Stimulated activated CD4-positive, alpha-beta T cell treated with anti-CD3 and anti-CD28 coated beads, Interleukin-4, amount 100 ng/mL, for 1 hour (primary cell): ENCODE measurements at places on chromosomes 12 and 14.

GRCh38 chr12:3757261-3757660 lies 4.4 kb upstream of the CRACR2A start:
- DNase-seq, result no peak

DNA sequence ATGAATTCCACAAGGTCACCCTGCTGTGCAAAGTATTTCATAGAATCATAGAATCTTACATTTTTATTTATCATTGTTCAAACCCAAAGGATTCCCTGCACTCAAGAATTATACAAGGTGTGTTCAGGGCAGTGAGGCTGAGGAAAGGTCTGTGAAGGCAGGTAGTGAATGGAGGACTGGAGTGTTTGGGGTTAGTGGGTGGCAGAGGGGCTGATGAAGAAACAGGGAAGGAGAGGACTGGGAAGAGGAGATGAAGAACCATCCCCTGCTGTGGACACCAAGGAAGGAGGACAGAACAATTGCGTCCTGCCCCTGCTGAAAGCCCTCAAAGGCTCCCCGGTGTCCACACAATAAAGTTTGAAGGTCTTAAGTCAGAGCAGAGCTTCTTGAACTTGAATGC lies 10.8 kb upstream of the BCDIN3D start:
- DNase-seq, result no peak

DNA sequence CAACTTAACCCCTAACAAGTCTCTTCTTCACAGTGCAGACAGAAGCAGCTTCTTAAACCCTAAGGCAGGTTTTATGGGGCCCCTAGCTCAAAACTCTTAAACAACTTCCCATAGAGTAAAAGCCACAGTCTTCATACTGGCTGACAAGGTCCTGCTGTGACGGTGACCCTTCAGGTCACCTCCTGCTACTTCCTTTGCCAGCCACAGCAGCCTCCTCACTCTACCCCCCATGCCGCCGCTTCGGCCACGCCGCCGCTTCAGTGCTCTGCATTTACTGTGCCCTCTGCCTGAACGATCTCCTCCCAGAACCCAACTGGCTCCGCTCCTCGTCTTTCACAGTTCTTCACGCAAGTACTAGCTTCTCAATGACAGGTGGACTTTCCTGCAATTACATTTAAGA lies 45.5 kb downstream of the ACADS start:
- DNase-seq, result no peak

DNA sequence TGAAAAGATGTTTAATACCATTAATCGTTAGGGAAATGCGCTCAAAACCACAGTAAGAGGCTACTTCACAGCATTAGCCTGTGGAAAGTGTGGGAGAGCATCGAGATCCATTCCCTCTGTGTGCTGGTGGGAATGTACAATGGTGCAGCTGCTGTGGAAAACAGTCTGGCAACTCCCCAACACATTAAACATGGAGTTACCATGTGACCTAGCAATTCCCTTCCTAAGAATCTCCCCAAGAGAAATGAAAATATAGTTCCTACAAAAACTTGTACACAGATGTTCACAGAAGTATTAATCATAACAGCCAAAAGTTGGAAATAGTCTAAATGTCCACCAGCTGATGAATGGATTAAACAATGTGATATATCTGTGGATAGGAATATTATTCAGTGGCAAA lies 23.8 kb downstream of the MLXIP start:
- DNase-seq, result no peak

DNA sequence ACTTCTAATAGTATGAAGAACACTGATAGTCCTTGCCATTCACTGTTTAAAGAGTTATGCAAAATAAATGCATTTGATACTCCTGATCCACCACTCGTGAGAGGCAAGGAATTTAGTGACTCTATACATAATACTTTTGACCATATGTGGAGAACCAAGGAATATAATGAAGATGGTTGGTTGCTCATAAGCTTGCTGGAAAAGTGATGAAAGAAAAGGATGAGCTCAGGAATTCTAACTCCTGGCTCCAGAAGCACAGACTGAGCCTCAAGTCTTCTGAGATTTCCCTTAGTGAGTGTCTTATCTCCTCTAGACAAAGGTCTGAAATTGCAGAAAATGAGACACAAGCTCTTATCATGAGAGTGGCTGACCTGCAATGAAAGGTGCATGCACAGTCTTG lies 57.1 kb upstream of the KRAS start:
- DNase-seq, result no peak

DNA sequence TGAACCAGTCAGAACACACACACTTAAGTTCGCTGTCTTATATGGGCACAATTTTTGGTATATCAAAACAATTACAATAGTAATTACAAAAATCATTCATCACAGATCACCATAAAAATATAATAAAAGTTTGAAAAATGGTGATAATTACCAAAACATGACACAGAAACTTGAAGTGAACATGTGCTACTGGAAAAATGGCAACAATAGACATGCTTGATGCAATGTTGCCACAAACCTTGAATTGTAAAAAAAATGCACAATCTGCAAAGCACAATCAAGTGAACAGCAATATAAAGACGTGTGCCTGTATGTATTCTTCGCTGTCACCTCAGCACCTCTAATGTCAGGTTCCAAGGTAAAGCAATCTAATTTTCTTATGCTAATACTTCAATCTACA lies 117.6 kb downstream of the PRKD1 start:
- DNase-seq, result no peak

DNA sequence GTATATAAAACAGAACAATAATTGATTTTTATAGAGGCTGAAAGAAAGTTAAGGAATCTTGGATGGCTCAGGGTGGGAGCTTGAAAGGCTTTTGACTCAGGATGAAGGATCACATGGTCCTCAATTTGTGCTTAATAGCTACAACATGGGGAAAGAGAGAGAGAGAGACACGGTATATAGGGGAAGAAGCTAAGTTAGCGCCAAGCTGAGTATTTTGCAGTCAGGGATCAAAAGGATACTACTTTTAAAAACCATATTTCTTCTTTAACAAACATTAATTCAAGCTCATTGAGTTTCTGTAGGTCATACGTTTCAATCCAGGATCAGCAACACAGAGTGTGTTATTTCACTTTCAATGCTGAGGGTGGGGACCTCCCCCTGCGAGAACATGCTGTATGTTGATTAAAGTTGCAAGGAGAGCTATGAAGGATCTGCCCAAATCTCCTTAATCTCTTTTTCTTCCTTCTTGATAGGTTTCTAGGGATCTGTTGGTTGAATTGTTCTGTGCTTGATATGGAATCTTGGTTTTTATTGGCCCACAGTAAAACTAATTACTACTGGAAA lies 133.1 kb upstream of the NUDT4 start:
- DNase-seq, result peak; percentile 27

GRCh38 chr14:57976701-57977100 lies 110.8 kb upstream of the SLC35F4 start:
- no peak for DNase-seq
